Lung (tissue), 17 donors: ENCODE measurements at places on chromosomes 11 and 22.
A peak's percentile ranks its signal among the peaks of the same experiment; 100 is the strongest.

GRCh38 chr11:27976262-27976661 lies 131.7 kb downstream of the KIF18A start:
- no peak for DNase-seq

- no peak for DNase-seq
Measured at GRCh38 chr11:115159207-115159606, 345.0 kb downstream of the CADM1 start.

DNA sequence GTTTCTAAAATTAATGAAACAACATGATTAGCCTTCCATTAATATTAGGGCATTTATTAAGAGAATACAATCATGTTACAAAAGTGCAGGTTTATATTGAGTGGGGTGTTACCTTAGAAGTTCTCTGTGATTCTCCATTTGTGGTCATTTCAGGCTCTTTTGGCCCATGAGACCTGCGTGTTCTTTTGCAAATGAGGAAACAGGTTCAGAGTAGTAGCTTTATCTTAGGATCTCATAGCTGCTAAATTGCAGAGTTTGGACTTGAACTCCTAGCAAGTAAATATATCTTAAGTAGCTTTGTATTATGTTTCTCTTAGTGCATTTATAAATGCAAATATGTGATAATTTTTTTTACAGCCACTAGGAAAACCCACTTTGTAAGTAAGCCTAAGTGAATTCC lies 18.3 kb downstream of the FAR1 start:
- no peak for DNase-seq

- DNase-seq, result no peak
Measured at GRCh38 chr22:41828516-41828915, 4.4 kb upstream of the SREBF2 start.

DNA sequence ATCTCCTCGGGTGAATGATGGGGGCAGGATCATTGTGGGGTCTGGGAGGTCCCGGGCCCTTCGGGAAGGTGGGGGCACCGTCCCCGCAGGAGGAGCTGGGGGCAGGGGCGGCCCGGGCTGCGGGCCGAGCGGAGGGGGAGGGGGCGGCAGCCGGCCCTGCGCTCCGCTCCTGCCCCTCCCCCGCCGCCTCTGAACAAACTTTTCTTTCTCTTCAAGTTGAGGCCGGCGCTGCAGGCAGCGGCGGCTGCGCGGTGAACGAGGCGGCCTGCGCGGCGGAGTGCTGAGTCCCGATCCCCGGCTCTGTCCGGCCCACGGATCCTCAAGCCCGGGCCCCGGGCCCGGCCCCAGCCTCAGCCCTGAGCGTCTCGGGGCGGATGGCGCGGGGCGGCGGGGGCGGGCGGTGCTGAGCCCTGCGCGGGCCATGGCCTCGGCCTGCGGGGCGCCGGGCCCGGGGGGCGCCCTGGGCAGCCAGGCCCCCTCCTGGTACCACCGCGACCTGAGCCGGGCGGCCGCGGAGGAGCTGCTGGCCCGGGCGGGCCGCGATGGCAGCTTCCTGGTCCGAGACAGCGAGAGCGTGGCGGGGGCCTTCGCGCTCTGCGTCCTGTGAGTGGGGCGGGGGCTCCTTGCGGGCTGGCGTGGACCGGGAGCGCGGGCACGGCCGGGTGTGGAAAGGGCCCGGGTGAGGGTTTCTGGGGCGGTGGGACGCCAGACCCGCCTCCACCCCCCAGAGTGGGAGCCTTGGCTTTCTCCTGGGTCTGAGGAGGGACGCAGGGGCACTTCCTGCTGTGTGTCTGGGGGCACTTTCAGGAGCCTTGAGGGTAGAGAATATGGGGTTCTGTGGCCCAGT lies at the start of gene INPPL1:
INPPL1 (plus strand) TSS at position 204 of the 847 bp plus-strand sequence; CDS start at position 422, 218 bp downstream.
- DNase-seq, result peak; percentile 78

DNA sequence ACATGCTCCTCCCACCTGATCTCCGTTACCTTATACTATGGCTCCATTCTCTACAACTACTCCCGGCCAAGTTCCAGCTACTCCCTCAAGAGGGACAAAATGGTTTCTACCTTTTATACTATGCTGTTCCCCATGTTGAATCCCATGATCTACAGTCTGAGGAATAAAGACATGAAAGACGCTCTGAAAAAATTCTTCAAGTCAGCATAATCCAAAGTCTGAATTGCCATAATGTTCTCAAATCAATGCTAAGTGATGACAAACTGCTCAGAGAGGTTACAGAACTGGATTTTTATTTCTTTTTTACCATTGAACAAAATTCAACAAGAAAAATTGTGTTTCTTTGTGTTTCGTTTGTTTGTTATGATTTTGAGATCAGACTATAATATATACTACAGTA lies 7.6 kb downstream of the OR9G4 start:
- DNase-seq, result no peak

GRCh38 chr11:97143463-97143862 lies 753.6 kb downstream of the JRKL start:
- DNase-seq, result no peak

DNA sequence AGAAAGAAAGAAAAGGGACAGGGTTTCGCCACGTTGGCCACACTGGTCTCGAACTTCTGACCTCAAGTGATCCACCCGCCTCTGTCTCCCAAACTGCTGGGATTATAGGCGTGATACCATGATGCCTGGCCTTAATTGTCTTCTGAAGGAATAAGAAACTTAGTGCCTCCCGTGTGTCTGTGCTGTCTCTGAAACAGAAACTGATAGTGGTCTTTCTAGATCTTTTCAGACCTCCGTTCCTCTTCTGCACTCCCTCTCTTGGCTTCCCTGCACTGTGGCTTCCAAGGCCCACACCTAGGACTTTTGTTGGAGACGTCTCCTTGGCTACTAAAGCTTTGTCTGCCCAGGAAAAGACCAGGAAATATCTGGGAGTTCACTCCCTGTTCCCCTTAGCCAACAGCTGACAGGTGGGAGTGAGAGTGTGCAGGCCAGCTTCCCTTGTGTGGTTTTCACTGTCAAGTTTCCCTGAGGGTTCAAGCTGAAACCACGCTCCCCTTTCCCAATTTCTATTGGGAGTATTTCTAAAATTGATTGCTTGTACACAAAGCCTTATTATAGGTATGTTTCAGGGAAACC lies 10.1 kb upstream of the HTR3B start:
- DNase-seq, result no peak

DNA sequence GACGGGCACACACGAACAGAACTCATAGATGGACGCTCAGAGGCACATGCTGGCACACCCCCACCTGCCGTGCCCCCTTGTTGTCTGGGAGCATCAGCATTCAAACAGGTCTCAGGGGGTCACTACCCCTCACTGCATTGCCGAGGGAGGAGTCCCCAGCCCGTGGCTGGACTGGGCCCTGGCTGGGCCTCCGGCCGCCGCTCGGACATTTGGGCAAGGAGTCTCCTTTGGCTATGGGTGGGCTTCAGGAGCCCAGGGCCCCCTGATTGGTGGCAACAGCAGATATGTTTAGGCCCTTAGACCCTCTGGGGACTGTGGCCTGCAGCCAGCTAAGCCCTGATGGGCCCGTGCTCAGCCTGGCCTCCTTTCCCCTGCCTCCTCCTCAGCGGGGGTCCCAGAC lies 41.9 kb downstream of the FLRT1 start:
- no peak for DNase-seq

DNA sequence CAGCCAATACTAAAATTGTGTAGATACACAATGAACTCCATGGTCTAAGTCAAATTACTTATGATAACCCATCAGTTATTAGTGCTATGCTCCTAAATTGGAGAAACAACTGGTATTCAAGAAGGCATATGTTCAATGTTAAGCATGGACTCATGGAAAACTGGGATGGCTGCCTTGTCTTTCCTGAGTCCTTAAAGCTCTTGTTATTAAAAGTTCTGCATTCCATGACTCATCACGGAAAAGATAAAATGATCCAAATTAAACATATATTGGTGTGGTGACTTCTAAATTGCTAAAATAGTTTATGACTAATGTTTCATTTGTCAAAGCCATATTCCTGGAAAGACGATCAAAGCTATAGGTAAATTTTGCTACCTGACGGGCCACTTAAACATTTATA lies 9.4 kb upstream of the EI24 start:
- DNase-seq, result no peak

DNA sequence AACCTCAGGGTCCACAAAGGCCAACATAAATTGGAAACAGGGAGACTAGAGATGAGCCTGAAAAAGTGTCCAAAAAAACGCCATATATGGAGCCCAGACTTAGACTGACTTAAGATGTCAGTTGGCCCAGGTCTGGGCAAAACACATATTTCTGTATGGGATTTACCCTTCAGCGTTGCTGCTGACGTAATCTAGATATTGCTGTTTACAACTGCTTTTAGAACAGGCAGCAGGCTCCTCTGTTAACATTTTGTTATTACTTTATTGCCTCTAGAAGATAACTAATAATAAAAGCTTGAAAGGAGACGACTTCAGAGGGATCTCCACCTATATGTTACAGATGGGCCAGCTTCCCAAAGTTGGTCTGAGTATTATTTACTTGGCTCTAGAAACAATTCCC lies 8.7 kb downstream of the ME3 start:
- no peak for DNase-seq

DNA sequence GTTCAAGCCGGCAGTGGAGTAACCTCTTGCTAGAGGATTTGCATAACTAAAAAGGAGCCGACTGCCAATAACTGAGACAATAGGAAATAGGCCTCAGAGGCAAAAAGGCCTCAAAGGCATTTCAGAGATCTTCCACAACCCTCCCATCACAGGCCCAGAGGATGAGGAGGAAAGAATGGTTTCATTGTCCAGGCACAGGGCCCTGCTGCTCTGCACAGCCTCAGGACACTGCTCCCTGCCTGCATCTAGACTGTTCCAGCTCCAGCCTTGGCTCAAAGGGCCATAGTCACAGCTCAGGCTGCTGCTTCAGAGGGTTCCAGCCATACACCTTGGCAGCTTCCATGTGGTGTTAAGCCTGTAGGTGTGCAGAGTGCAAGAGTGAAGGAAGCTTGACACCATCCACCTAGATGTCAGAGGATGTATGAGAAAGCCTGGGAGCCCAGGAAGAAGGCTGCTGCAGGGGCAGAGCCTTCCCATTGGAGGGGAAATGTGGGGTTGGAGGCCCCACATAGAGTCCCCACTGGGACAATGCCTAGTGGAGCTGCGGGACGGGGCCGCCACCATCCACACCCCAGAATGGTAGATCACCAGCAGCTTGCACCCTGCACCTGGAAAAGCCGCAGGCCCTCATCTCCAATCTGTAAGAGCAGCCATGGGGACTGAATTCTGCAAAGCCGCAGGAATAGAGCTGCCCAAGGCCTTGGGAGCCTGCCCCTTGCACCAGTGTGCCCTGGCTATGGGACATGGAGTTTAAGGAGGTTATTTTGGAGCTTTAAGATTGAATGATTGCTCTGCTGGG lies 8.2 kb upstream of the LRP5 start:
- no peak for DNase-seq

DNA sequence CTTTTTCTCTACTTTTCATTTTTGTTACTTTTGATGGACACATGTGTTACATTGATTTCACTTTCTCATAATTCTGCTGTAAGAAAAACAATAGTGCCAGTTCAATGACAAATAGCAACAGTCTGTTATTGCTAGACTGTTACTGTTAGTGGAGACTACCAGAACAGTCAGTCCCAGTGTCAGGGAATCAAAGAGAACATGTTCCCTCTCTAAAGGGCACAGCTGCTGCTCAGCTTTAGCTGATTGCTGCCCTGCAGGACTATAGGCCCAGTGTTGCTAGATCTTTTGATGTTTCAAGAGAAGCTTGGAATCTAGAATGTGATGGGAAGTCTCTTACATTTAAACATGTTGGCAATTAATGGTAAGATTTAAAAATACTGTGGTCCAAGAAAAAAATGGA lies 3.4 kb downstream of the BIRC3 start:
- DNase-seq, result no peak

- no peak for DNase-seq
Measured at GRCh38 chr11:114260483-114260882, 35.7 kb upstream of the NNMT start.

DNA sequence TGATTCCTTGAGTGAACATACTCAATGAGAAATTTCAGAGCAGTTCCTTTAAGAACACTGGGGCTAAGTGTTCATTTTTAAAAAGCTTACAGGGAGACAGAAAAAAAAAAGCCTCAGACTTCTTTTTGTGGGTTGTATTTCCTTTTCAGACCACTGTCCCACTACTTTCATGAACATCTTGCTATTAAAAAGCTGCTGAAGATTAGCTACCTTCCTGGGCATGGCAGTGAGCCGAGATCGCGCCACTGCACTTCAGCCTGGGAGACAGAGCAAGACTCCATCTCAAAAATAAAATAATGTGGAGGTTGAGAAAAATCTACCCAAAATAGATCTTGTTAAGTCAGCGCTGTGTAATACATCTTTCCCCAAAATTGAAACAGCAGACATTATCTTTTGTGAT lies 10.8 kb downstream of the TRAF6 start:
- DNase-seq, result no peak

DNA sequence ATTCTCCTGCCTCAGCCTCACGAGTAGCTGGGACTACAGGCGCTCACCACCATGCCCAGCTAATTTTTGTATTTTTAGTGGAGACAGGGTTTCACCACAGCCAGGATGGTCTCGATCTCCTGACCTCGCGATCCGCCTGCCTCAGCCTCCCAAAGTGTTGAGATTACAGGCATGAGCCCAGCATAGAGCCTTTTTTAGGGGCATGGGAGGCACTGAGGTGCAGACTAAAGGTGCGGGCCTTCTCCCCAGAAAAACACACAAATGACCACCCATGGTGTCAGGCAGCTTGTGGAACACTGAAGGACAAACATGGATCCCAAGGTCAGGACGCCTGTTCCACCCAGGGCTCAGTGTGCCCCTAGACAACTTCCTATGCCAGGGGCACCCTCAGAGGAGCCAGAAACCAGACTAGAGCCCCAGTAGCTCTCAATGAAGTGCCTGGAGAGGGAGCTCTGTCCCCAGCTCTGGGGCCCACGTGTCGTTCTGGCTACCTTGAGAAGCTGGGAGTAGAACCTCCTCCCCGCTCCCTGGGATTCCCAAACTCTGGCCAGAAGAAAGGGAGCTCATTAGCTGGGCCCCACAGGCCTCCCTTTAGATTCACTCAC lies 21.2 kb upstream of the CD5 start:
- no peak for DNase-seq

DNA sequence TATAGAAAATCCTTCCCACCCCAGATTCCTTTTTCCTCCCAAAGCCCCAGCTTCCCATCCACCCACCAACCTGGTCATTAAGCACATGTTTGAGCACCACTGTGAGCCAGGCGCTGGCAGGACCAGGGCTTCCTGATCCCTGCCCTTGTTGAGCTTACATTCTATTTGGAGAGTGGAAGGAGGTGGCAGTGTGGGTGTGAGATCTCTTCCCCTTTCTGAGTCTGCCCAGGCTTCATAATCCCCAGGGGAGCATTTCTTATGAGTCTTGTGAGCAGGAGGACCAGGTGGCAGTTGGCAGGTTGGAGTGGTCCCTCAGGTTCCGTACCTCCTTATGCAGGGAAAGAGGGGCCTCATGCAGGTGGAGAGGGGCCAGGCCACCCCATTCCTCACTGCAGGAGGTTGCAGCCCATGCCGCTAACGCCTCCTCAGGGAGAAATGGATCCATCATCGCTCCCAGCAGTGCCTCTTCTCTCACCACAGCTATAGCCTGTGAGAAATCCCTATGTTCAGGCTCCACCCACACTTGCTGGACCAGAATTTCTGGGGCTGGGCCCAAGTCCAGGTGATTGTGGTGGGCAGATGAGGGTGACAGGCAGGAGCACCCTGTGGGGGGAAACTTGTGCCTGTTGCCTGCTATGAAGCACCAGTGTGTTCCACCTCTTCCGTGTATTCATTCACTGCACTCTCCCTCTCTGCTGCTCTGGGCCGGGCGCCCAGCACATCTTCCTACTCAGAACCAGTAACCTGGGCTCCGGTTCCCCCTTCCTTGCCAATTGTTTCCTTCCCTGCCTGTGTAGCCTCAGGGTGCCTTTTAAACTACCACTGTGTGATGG lies 23.5 kb downstream of the UBE2L3 start:
- no peak for DNase-seq

GRCh38 chr22:48210198-48210580 lies 1447.7 kb downstream of the TBC1D22A start:
- DNase-seq, result no peak

GRCh38 chr11:22681281-22681812 lies 14.9 kb downstream of the GAS2 start:
- no peak for DNase-seq
